ENCODE measurements at places on chromosomes 1 and 21. TPM values are rescaled to one million over a fixed set of nuclear protein-coding genes. Genes with fewer than 3 reads are reported as not detected.

Gene SPATA45
- total RNA-seq: not detected

Gene SLC9C2
- under 0.01 TPM for total RNA-seq

Gene FALEC
- total RNA-seq: not detected

Gene FCGR3A
- total RNA-seq: not detected

Gene KLHL21
- total RNA-seq: 23.7 TPM

Gene C1orf87
- total RNA-seq: not detected

Gene AKT3
- total RNA-seq: 42.6 TPM

Gene PRELP
- total RNA-seq: not detected

Gene ABCG1
- 107 TPM for total RNA-seq

Gene LCE1F
- total RNA-seq: not detected

Gene PKLR
- not detected for total RNA-seq

Gene FTCD
- not detected for total RNA-seq

Gene CTSK
- total RNA-seq: 0.81 TPM

Gene CFHR1
- not detected for total RNA-seq

Gene TBX19
- total RNA-seq: 0.94 TPM

Gene ERICH3
- total RNA-seq: not detected

Gene ELF3
- 0.13 TPM for total RNA-seq

Gene GJB4
- not detected for total RNA-seq

Gene TFF2
- not detected for total RNA-seq

Gene ACTA1
- not detected for total RNA-seq

Gene MAP3K7CL
- 3.7 TPM for total RNA-seq

Gene MRPS14
- 32.2 TPM for total RNA-seq

Gene CELA3A
- total RNA-seq: not detected

Gene LCE1B
- total RNA-seq: not detected

Gene CBR3
- total RNA-seq: 4.0 TPM

Gene RHD
- total RNA-seq: not detected

Gene KCNA3
- not detected for total RNA-seq

Gene GNG4
- 0.16 TPM for total RNA-seq
